ENCODE measurements at places on chromosomes 4 and X. TPM values are rescaled to one million over a fixed set of nuclear protein-coding genes. Genes with fewer than 3 reads are reported as not detected.

The RRAGB gene
- 19.6 TPM for total RNA-seq

The LNX1 gene
- 5.3 TPM for total RNA-seq

The CLOCK gene
- 11.8 TPM for total RNA-seq

The CXorf65 gene
- total RNA-seq: not detected

The PAGE4 gene
- not detected for total RNA-seq

The TLR3 gene
- 8.8 TPM for total RNA-seq

The SMARCA1 gene
- total RNA-seq: 89.9 TPM

The F9 gene
- 0.24 TPM for total RNA-seq

The RENBP gene
- total RNA-seq: 4.9 TPM

The FGF13 gene
- 13.4 TPM for total RNA-seq

The TCEAL3 gene
- 9.5 TPM for total RNA-seq

The ZMAT1 gene
- 4.7 TPM for total RNA-seq

The ETNPPL gene
- 86.2 TPM for total RNA-seq

The MAGEA8 gene
- total RNA-seq: 0.21 TPM

The CTAG1B gene
- not detected for total RNA-seq

The GRIA3 gene
- 9.2 TPM for total RNA-seq

Measured in type B pancreatic cell (in vitro differentiated cells).